ENCODE measurements at places on chromosomes 6 and 20. TPM values are rescaled to one million over a fixed set of nuclear protein-coding genes. Genes with fewer than 3 reads are reported as not detected.

FAM83B gene
- total RNA-seq = 1.0 TPM

PTGIS gene
- 13.1 TPM for total RNA-seq

TFAP2C gene
- total RNA-seq = 0.11 TPM

PNPLA1 gene
- not detected for total RNA-seq

F13A1 gene
- total RNA-seq = 19.9 TPM

TTBK1 gene
- not detected for total RNA-seq

C20orf141 gene
- not detected for total RNA-seq

CSTF1 gene
- 19.3 TPM for total RNA-seq

RCAN2 gene
- 48.3 TPM for total RNA-seq

COL10A1 gene
- total RNA-seq = not detected

LY6G6C gene
- not detected for total RNA-seq

CRISP3 gene
- not detected for total RNA-seq

DNA sequence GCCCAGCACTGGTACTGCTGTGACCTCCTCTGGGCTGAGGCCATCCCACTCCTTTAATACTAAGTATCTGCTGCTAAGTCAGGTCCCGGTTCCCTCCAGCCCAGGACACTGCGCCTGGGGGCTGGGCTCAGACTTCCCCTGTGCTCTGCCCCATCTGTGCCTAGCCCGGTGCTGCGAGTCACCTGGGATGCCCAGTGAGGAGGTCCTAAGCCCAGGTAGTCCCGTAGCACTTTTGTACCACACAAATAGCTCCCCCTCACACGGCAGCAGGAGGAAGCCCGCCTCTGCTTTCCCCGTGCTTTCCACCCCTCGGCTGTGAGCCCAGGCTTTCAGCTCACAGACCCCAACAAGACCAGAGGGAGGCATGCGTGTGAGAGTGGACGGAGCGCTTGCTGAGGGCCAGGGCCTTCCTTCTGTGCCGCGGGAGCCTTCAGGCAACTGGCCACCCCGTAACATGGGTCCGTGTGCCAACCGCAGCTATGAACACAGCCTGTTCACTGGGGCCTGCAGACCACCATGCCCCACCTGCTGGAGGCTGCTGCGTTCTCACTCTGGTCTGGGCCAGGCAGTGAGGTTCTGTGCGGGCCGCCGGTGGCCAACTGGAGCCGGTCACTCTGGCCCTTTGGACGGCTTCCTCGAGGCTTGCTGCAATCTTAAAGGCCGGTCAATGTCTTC is 79.9 kb upstream of the MPC1 start:
- DNase-seq = no peak

DNA sequence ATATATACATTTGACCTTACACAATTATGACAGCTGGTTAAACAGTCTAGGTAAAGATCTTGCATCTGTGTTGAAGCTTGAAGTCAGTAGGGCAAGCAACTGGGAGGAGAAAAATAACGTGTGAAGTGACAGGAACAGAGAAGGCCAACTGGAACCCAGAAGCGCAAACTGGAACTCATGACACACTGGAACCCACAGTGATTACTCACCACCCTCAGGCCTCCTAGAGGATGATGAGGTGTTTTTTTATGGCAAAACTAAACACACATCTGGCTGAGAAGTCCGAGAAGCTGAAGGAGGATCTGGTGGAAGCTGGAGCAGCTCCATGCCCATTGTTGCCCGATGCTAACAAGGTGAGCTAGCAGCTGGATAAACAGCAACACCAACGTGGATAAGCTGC is 108.1 kb downstream of the TMEM200A start:
- DNase-seq = no peak

DNA sequence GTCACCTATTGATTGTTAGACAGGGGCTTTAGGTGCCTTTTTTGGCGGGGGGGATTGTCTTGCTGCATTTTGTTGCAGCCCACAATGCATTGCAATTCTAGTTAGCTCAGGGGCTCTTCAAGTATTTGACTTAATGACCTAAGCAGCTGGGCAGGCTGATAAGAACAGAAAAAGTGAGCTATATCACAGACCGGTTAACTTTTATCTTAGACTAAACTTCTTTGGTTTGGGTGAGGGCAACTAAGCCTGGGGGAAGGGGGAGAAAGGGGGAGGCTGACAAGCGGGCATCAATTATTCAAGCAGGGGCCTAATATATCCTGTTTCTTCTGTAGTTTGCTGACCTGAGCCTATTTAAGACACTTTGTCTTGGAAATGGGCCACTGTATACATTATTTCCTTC is 66.0 kb upstream of the GPR6 start:
- DNase-seq = no peak

GRCh38 chr6:43386492-43386891 is 17.0 kb upstream of the ZNF318 start:
- DNase-seq = no peak

DNA sequence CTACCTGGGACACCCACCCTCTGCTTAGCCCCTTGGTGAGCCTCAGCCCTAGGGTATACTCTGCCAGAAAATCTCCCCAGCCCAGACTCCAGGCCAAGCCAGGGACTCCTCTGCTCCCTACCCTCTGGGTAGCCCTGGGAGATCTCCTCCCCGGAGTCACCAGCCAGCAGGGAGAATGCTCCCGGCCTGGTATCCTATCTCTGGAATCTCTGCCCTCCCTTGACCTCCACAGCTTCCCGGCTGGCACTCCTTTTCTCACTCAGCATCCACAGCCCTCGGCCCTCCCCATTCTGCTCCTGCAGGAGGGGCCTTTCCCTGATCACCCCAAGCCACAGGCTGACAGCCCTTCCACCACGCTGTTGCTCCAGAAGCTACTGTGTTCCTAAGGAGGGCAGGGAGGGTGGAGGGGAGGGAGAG is 22.6 kb downstream of the NOL4L start:
- DNase-seq = no peak

GRCh38 chr6:146041282-146041681 is 12.4 kb downstream of the GRM1 start:
- no peak for DNase-seq

- no peak for DNase-seq
These were observed 253.0 kb downstream of the TRDN start for GRCh38 chr6:123383718-123384117.

DNA sequence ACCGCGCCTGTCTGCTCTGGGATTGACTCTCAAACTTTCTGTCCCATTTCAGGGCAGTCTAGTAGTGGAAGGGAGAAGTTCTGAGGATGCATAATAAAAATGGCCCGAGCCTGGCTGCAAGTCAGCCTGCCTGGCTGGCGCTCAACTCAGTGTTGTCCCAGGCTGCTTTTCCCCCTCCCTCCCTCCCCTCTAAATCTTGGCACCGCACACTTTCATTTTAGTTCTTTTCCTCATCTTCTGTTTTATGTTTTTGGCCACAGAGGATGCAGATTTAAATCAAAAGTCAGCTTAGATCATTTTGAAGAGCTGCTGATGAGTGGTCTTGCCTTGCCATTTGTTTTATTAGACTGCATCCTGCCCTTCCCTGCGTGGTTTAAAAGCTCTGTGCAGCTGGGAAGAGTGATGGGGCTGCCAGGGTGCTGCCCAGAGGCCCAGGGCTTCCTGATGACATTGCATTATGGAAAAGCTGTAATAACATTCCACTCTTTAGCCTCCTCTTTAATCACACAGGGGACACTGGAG is 6.5 kb upstream of the UQCC2 start:
- no peak for DNase-seq

- DNase-seq = no peak
These were observed 91.0 kb downstream of the ANKEF1 start for GRCh38 chr20:10125757-10126156.

GRCh38 chr6:30219244-30219643 is 6.0 kb upstream of the TRIM26 start:
- no peak for DNase-seq

- no peak for DNase-seq
These were observed 16.2 kb downstream of the GFOD1 start for GRCh38 chr6:13471184-13471583.

- DNase-seq = no peak
These were observed 1.1 kb downstream of the SPTLC3 start for GRCh38 chr20:13009682-13010406.

- no peak for DNase-seq
These were observed 220.2 kb upstream of the EXOC2 start for GRCh38 chr6:912871-913835.

DNA sequence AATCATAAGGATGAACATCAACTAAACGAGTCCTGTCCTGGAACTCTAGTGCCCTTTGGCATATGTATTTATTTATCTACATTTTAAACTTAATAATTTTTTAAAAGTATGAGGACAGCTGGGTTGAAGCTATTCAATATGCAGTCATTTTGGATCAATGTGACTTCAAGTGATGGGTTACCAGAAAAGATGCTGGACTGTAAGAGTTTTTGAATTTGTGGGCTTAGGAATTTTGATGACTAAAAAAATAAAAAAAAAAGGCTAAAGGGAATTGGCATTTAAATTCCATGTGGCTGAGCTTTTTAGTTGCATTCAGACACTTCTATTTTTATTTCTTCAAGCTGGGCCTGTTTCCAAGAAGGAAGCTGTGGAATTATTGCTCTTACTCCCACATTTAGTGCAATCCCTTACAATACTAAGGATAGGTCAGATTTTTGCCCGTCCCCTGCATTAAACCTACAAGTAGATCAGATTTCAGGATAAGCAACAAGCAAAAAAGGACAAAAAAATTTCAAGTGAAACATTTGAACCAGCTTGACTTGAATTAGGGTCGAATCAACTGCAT is 704.2 kb upstream of the CITED2 start:
- DNase-seq = no peak

- no peak for DNase-seq
These were observed 12.0 kb upstream of the TXNDC5 start for GRCh38 chr6:7922596-7922995.

GRCh38 chr6:23180504-23181293 is 611.3 kb downstream of the HDGFL1 start:
- no peak for DNase-seq

GRCh38 chr6:73104921-73105320 is 120.4 kb downstream of the KHDC1L start:
- DNase-seq = no peak

GRCh38 chr6:14040042-14040441 is 77.5 kb upstream of the CD83 start:
- no peak for DNase-seq

DNA sequence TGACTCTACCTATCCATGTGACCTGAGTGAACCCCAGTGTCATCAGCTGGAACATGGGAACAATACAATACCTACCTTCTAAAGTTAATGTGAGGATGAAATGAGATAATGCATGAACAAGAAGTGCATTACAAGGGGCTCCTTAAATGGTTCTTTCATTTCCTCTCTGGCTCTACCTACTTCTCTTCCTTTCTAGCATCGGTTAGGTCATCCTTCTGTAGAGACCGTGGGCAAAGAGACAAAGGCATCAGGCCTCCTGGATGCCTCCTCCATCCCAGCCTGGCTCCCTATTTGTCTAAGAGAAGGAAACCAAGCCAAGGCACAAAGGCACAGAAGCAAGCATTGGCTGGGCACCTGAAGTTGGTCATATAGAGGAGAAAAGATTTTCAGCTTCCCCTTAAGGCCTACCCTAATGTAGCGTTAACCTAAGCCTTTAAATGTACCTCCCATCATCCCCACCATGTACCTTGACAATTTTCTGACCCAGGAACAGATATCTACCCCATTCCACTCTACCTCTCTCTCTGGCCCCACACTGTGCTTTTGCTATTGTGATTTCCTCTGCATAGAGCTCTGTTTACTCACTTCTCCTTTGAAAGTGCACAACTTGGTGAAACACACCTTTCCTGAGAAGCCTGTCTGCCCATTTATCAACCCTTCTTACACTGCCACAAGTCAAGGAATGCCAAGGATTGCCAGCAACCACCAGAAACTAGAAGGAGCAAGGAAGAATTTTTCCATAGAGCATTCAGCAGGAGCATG is 86.6 kb downstream of the GCLC start:
- no peak for DNase-seq

All from gastrocnemius medialis (tissue), 4 donors.